ENCODE measurements at places on chromosomes 12 and 14.

DNA sequence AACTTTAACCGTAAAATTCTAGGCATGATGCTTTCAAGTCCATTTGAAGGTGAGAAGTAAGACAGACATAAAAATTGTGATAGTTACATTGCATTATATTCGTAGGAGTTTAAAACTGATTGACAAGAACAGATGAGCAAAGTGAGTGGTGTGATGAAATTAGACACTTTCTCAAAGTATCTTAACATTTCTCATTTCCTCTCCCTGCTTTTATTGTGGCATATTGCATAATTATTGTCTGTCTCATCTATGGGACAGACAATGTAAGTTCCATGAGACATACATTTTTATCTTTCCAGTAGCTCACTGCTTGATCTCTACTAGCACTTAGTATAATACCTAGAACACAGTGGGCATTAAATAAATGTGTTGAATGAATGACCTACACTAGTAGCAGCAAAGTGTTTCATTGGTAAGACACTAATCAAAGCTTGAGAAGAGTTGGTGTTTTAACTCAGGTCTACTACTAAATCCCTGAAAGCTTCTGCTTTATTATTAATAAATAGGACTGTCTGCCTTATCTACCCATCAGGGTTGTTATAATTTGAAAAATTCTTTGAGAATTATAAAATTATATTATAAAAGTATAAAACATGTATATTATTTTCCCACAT is 19.0 kb downstream of the A2M start:
- DNase-seq: no peak

- no peak for DNase-seq
These were observed 46.6 kb upstream of the ZDHHC17 start for GRCh38 chr12:76717314-76717713.

DNA sequence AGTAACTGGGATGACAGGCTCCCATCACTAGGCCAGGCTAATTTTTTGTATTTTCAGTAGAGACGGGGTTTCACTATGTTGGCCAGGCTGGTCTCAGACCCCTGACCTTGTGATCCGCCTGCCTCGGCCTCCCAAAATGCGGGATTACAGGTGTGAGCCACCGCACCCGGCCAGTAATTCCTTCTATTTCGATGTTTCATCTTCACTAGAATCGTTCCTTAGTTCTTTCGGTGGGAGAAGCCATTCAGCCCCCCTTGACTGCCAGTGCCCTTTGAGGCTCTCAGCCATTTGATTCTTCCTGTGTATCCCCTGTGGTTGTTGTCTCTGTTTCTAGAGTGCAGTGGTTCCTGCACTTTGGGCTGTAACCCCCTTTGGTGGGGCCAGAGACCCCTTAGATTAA is 174.1 kb downstream of the ETV6 start:
- DNase-seq: no peak

- no peak for DNase-seq
These were observed 84.6 kb upstream of the GRIP1 start for GRCh38 chr12:66763467-66763866.

DNA sequence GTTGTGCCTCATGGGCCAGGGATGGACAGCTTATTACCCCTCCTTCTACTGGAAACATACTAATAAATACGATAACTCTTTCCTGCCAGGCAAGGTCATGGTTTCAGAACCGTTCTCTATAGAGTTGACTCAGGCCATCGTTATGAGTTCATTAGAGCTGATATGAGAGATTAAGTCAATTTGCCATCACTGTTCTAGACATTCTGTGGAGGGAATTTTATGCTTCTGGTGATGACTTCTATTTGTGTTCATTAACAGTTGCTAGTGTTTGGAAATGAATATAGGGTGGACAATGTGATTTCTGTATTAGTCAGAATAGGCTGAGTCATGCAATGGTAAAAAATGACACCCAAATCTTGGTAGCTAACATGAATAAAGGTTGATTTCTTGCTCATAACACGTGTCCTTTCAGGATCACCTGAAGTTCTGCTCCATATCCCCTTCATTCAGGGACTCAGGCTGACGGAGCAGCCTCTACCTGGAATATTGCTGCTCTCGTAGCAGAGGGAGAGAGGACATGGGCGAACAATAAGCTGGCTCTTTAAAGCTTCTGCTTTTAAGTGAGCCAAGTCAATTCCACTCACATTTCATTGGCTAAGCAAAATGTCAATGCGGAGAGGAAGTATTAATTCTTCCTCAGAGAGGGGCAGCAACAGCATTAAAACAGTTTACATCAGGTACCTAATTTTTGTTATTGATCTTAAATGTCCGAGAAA is 18.5 kb upstream of the TBPL2 start:
- no peak for DNase-seq

GRCh38 chr14:26217778-26218177 is 380.1 kb downstream of the NOVA1 start:
- no peak for DNase-seq

DNA sequence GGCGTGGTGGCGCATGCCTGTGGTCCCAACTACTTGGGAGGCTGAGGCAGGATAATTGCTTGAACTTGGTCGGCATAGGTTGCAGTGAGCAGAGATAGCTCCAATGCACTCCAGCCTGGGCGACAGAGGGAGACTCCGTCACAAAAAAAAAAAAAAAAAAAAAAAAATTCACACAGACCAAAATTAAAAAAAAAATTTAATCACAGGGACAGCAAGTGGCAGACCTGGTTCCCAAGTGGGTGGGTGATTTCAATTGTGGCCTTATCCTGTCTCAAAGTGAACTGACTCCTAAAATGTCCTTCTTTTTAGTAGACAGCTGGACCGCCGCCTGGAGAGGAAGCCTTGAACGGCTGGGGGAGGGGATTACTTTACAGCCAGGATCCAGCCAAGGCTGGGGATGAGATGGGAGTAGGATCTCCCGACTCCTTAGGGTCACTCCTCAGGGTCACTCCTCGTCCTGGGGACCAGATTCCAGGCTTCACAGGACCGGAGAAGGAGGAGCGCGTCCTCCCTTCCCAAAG is 1.5 kb upstream of the KCNH3 start:
- no peak for DNase-seq

- no peak for DNase-seq
These were observed 411.8 kb downstream of the NPAS3 start for GRCh38 chr14:33350366-33350990.

GRCh38 chr12:109531411-109531810 is 41.9 kb downstream of the MMAB start:
- no peak for DNase-seq

- no peak for DNase-seq
These were observed 84.9 kb upstream of the CMKLR1 start for GRCh38 chr12:108424026-108424425.

DNA sequence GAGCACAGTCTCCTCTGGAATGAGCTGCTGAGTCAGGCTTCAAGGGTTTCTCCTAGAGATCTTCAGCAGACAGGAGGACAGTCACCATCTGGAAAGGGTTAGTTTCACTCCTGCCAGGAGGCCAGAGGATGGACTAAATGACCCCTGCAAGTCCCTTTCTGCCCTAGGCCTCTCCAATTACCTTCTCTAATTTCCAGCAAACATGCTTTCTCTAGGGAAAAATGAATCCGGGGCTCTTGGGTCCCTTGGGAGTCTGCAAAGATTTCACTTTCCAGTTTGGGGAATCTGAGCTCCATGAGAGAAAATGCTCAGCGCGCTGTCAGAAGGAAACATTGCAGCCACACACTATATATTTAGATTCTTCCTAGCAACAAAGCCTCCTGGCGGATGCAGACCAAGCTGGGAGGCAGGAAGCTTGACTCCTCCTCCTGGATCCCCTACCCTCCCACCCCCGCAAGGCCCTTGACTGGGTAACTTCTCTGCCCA is 184.4 kb upstream of the CCND2 start:
- DNase-seq: no peak

GRCh38 chr12:106288494-106289195 is 13.9 kb upstream of the TCP11L2 start:
- no peak for DNase-seq

- DNase-seq: no peak
These were observed 25.7 kb downstream of the TEP1 start for GRCh38 chr14:20387576-20387975.

GRCh38 chr12:80780746-80781145 is 64.0 kb downstream of the MYF5 start:
- DNase-seq: no peak

DNA sequence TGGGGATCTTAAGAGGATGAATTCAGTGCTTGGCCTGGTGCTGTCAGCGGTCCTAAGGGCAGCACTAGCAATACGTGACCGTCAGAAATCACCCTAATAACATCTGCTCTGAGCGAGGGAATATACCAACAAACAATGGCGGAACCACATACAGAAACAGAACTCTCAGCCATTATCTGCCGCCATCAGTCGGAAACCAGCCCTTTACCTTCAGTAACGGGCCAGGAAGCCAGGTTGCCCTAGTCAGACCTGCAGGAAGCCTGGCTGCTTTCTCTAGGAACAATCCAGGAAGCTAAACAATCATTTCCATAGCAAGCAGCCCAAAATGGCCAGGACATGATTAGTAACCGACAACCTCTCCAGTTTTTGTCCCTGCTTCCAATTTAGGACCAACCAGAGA is 5.6 kb downstream of the CDCA4 start:
- no peak for DNase-seq

- DNase-seq: no peak
These were observed 11.0 kb upstream of the PLEKHG3 start for GRCh38 chr14:64692986-64693809.

DNA sequence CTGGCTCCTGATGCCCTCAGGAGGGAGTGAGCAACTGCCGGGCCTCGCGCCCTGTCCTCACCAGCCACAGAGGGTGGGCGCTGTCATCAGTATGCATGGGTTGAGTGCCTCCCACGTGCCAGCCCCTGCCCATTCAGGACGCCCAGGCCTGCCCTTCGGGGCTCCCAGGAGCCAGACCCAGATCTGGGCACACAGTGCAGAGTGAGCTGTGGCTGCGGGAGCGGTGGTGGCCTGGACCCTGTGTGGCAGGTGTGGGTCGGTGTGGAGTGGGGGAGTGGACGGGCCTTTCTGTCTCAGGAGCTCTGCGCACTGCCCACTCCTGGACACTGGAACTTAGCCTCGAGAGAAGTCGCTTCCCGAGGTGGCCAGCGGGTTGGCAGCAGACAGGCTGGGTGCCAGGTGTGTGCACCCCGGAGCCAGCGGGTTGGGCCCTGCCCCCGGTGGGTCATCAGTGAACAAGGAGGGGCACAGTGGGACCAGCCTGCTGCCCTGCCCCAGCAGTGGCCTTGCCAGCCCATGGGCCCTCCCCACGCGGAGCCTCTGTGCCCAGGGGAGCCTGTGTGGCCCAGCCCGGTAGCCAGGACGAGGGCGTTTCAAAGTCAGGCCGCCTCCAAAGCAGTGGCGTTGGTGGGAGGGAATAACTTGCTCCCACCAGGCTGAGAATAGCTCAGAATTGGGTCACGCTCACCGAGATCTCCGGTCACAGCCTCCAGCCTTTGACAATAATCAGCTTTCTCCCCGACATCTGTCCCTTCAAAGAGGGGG is 9.5 kb downstream of the TRMT61A start:
- DNase-seq: no peak

DNA sequence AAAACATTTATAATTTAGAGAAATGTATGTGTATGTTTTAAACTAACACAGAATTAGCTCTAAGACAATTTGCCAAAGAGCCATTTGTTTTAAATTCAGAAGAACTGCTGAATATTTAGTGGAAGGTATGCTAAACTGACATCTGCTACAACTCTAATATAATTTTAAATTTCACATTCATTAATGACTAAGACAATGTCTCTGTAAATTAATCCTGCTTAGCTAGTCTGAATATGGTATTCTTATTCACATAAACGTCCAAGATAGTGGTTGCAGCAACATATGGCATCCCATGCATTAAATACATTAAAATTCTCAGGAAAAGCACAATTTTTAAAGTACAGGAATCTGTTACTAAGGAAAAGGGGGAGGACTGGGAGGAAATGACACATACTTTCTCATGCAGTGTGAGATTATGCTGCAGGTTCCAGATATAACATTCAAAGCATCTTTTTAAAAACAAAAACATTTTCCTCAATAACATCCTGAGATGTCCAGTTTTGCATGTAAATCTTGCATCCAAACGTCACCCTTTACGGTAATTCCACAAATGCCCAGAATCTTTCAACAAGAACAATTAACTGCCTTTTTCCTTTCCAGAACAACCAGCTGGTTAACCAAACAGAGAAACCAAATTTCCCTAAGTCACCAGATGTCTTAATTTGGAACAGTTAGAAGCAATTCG is 26.9 kb downstream of the WDR89 start:
- no peak for DNase-seq

DNA sequence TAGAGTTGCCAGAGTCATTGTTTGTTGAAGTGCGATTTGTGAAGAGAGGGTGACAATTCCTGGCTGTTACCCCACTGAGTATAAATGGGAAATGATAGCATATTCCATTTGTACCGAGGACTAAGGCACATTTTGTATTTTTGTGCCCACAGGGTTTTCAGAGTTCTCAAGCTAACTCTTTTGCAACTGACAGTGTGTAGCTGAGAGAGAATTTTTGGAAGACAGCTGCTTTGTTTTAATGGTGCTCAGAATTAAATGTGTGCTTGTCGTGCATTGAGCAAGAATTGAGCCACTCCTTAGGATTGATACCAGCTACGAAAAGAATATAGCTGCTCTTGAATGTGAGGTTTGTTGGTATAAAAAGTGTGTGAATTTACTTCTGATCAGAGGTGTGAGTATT is 21.7 kb downstream of the ANKRD13A start:
- no peak for DNase-seq

DNA sequence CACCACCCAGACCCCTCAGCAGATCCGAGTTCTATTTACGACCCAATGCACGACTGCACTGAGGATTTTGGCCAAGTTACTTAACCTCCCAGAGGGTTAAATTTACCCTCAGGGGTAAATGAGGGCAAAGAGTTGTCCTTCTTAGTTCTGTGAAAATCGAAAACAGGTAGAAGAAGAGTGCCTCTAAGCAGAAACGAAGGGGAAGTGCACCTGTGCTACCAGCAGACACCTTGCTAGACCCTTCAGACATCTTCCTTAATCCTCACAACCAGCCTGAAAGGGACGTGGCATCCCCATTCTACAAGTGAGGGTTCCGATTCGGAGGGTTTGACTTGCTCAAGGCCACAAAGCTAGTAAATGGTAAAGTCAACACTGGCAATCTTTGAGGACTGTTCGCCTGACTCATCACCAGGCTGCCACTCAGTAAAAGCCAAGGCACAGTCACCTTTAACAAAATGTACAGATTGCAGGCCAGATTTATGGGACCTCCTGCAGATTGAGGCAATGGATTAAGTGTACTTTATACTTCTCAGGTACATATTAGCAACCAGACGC is 1.6 kb downstream of the GSG1 start:
- DNase-seq: peak; percentile 14

- DNase-seq: no peak
These were observed at the start of gene WSCD2 for GRCh38 chr12:108129017-108129812. Gene WSCD2, plus strand, starts transcription at chr12:108129288. Its CDS starts 66,545 bp downstream, at chr12:108195833.

DNA sequence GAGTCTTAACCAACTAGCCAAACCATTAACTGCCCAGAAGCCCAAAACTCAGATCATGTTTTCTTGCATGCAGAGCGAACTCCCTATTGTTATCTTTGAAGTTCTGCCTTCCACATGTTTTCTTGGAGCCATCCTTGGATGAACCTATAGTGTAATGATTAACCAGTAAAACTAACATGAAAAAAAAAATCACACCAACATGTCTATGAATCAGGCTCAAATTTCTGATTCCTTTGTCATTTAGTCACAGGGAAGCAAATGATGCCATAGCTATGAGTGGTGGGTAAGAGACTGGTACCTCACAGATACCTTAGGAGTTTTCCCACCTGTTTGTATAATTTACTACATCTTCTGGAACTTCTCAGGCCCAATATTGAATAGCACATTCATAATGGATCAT is 70.7 kb downstream of the PTPRO start:
- no peak for DNase-seq

Data from stimulated activated CD4-positive, alpha-beta T cell treated with anti-CD3 and anti-CD28 coated beads, Interleukin-2, amount 100 ng/mL, for 48 hours (primary cell).